ENCODE measurements at places on chromosomes 7 and 10.

DNA sequence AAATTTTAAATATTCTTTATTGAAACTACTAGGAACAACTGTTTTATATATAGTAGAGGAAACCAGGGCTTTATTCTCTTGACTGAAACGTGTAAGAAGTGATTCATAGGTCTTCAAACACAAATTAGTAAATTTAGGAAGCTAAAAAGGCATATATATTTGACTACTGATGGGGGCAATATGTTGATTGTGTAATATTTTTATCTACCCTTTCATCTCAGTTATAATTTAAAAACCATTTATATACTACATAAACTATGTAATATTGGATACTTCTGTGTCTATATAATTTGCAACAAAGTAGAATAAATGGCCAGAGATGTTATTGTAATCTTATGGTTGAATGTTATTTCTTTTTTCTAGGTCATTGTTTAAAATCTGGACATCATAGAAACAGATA, 269.3 kb upstream of the KAT6B start:
- DNase-seq: no peak

DNA sequence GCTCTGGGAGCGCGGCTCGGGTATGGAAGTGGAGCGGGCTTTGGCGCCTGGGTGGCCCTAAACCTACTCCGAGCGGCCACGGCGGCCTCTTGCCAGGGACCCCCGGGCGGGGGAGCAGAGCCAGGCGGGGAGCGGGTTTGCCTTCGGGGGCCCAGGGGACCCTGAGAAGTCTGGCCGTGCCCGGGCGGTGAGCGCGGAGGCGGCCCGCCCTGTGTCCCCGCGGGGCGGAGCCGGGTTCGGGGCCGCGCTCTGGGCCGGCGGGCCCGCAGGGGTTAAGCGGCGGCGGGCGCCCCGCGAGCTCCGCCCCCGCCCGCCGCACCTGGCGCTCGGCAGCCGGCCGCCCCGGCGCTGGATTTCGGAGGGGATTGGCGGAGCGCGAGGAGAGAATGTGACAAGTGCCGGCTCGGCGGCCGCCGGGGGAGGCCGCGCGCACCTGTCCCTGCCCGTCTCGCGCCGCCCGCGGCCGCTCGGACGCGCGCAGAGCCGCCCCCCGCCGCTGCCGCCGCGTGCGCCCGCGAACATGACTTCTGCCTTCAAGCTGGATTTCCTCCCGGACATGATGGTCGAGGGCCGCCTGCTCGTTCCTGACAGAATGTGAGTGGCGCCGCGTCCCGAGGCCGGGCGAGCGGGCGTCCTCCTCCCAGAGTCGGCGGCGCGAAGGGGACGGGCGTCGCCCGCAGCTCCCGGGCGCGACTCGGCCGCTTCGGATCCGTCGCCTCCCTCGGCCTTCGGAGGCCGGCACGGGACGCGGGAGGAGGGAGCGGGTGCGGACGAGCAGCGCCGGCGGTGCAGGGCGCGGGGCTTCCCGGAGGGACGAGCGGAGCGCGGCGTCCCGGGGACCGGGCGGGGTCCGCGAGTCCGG, at the start of gene CELF2:
CELF2 (plus strand) TSS at position 303 of the 862 bp plus-strand sequence; CDS start at position 521, 218 bp downstream.
- DNase-seq: no peak

- no peak for DNase-seq
These were observed 906 bp downstream of the DKK1 start for GRCh38 chr10:52314822-52315552.

- DNase-seq: no peak
These were observed 593 bp upstream of the CUX1 start for GRCh38 chr7:101816595-101817470.

DNA sequence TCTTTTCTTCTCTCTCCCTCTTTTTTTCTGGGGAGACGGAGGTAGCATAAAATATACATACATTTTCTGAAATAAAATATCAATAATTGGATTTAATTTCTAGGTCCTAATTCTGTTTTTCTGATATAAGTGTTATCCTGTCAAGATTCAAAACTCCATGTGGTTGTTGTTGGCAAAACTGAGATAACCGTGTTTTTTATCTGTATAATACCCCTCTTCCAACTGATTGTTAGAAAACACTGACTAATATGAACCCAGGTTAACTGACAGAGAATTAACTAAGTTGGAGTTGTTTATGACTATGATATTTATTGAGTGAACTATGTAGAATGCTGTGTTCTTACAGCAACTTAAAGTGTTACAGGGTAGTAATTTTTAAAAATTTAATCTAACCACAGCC, 236.5 kb upstream of the KAT6B start:
- DNase-seq: no peak

DNA sequence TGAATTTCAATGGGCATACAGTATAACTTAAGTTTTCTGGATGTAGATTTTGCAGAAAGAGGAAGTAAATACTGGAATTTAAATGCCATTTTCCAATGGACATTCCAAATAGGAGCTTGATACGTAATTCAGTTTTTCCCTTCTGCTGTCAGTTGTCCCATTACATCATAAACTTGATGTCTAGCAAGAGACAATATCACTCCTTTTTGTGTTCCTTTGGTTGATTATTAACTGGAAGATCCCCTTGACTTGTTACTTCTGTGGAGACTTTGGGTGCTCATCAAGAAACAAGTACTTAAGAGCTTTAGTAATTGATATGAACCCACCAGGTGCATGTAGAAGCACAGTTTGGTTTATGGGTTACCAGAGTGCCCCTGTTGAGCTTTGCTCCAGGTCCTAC, 116.1 kb downstream of the ST7 start:
- peak; percentile 61 for DNase-seq

DNA sequence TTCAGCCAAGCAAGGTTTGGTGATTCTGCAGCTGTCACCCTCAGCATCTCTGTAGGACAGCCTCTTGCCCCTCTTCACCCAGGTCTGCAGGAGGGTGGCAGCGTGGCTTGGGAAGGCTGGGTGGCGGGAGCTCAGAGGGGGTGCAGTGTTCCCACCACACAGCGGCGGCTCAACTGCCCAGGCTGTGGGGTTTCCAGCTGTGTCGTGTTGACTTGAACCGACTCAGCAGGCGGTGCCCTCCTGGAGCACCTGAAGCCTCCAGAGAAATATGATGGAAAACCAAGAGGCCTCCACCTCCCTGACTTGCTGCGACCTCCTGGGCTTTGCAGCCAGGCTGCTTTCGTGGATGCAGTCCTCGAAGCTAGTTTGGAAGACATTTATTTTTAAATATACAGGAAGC, 68.0 kb upstream of the KLF6 start:
- DNase-seq: no peak

GRCh38 chr7:135165862-135166261, 4.6 kb downstream of the CYREN start:
- DNase-seq: no peak

DNA sequence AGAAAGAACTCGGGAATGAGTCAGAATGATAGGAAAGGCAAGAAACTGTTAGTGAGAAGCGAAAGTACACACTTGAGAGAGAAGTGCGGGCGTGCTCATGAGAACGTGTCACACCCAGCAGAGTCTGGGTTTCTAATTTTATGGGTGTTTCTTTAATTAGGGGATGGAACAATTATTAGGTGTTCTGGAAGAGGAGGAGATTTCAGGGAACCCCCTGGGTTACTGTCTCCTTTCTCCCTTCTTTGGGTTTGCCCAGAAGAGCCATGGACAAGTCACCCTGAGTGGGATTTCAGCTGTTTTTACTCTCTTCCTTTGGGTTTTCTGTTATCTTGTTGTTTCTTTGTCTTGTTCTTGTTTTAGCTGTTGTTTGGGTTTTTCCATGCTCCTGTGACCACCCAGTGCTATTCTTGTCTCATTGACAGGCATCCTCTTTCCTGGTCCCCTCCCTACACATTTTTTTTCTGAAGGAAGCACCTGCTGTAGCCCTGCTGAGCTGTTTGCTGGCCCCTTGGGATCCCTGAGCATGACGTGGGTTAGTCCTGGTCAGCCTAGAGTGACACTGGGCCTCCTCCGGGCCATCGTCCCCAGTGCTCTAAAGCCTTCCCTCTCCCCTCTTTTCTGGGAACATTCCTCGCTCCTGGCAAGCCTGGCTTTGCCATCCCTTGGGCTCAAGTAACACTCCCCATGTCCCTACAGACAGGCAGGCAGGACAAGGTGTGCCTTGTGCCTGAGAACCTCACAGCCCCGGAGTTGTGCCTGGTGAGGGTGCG, 3.5 kb downstream of the SH2D4B start:
- DNase-seq: no peak

GRCh38 chr10:18500576-18500975, 150.8 kb downstream of the NSUN6 start:
- DNase-seq: no peak

- DNase-seq: no peak
These were observed 177.3 kb upstream of the PPP2R2D start for GRCh38 chr10:131723297-131724168.

DNA sequence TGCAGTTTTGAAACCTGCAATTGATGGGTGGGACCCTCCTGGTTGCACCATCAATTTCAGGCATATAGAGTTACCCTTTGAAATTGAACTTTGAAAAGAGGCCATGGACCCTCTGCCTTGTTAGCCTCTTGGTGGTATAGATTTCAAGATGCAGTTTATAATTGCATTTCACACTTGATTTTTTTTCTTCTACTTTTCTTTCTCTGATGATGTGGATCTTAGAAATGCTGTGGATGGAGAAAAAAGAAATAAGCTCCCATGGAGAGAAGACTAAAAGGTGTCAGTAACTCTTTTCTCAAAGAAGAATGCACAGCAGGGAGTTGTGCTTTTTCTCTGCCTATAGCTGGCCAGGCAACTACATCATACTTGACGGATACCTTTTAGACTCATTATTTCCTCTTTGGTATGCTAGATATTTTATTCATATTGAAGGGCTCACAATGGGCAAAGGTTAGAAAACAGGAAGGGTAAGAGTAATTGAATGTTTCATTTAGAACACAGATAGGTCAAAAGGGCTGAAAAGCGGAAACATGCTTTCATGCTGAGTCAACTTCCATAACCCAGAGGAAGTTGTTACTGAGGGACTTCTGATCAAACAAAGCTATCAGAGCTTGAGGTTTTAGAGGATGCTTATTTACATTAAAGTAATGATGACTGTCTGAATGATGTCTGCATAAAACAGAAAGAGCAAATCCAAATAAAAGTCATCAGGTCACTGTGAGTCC, 773.2 kb upstream of the LRRN3 start:
- DNase-seq: no peak
